ENCODE measurements at places on chromosomes 4 and X. TPM values are rescaled to one million over a fixed set of nuclear protein-coding genes. Genes with fewer than 3 reads are reported as not detected.

PPP4R3C gene
- not detected for total RNA-seq

RTL3 gene
- total RNA-seq = not detected

SSX1 gene
- total RNA-seq = not detected

GPR50 gene
- not detected for total RNA-seq

PLS3 gene
- total RNA-seq = 5.1 TPM

COMMD8 gene
- 5.7 TPM for total RNA-seq

STPG2 gene
- 0.54 TPM for total RNA-seq

CA5B gene
- 41.5 TPM for total RNA-seq

PRSS12 gene
- not detected for total RNA-seq

LAGE3 gene
- 47.1 TPM for total RNA-seq

JCHAIN gene
- total RNA-seq = 5.9 TPM

COX7B2 gene
- total RNA-seq = not detected

TRAM1L1 gene
- 0.27 TPM for total RNA-seq

TSR2 gene
- total RNA-seq = 8.9 TPM

SMIM14 gene
- total RNA-seq = 4.6 TPM

GAGE12H gene
- not detected for total RNA-seq

SLITRK2 gene
- under 0.01 TPM for total RNA-seq

SPANXA1 gene
- not detected for total RNA-seq

RAB9A gene
- total RNA-seq = 9.4 TPM

PAGE5 gene
- not detected for total RNA-seq

GLRA2 gene
- not detected for total RNA-seq

HPGD gene
- total RNA-seq = 18.3 TPM

MGARP gene
- not detected for total RNA-seq

GUCY1B1 gene
- 29.6 TPM for total RNA-seq

All from hematopoietic multipotent progenitor cell (in vitro differentiated cells).